ENCODE measurements at places on chromosomes 5 and 9.

DNA sequence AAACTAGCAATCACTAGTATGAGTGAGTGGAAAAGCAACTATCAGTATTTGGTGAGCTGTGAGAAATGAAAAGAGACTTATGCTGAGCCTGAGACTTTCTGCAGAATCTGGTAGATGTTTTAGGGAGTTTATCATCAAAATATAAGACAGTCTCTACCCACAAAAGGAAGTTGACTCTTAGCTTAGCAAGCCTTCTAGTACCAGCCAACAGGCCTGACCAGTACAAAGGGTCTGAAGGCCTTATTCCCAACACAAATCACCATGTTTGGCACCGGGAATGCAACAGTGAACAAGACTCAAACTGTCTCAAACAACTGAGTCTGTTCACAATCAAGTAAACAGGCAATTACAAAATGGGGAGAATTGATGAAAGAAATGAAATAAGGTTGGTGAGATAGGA, 244.4 kb downstream of the CWC27 start:
- no peak for DNase-seq

DNA sequence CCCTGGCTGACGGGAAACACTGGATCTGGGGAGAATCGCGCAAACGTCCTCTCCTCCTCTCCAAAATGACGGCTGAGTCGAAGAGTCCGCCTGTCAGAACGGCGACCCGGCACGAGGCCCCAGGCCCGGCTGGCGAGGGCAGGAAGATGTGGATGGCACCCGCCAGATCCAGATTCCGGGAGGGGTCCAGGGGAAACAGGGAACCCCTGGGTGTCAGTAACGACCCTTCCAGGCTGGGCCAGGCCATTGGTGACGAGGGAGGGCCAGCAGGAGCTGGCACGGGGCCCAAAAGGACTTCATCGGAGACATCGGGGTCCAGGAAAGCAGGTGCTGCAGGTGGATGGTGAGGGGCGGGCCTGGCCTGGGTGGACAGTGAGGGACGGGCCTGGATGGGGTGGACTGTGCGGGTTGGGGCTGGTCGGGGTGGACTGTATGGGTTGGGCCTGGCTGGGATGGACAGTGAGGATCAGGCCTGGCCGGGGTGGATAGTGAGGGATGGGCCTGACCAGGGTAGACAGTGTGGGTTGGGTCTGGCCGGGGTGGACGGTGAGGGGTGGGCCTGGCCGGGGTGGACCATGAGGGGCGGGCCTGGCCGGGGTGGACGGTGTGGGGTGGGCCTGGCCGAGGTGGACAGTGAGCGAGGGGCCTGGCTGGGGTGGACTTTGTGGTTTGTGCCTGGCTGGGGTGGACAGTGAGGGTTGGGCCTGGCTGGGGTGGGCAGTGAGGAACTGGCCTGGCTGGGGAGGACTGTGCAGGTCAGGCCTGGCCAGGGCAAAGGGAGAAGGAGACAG, 14.0 kb downstream of the SLC6A3 start:
- no peak for DNase-seq

GRCh38 chr9:137310189-137311052, 8.3 kb upstream of the NRARP start:
- peak; percentile 69 for DNase-seq

GRCh38 chr5:107555425-107556090, 115.2 kb downstream of the EFNA5 start:
- DNase-seq, result no peak

- DNase-seq, result no peak
These were observed 20.4 kb downstream of the GTF3C4 start for GRCh38 chr9:132690696-132691095.

DNA sequence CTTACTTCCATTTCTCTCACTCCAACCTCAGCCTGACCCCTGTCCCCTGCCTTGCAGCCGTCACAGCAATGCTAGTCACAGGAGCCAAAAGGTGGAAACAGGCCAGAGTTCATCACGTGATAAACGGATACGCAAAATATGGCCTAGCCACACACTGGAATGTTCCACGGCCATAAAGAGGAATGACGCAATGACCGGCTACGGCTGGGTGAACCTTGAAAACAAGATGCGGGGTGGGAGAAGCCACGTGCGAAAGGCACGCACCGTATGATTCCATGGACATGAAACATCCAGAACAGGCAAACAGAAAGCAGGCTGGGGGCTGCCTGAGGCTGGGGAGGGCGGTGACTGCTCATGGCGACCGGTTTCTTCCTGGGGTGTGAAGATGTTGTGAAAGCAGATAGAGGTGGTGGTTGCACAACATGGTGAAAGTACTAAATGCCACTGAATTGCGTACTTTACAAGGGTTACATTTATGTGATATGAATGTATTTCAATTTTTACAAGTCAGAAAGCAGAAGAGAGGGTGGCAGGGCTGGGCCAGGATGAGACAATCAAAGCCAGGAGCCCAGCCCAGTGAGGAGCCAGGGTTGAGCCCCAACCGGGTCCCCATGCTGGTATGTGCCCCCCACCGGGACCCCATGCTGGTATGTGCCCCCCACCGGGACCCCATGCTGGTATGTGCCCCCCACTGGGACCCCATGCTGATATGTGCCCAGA, 117.8 kb upstream of the SARDH start:
- no peak for DNase-seq

- DNase-seq, result peak; percentile 46
These were observed 134.3 kb downstream of the CDH18 start for GRCh38 chr5:19853616-19854240.

DNA sequence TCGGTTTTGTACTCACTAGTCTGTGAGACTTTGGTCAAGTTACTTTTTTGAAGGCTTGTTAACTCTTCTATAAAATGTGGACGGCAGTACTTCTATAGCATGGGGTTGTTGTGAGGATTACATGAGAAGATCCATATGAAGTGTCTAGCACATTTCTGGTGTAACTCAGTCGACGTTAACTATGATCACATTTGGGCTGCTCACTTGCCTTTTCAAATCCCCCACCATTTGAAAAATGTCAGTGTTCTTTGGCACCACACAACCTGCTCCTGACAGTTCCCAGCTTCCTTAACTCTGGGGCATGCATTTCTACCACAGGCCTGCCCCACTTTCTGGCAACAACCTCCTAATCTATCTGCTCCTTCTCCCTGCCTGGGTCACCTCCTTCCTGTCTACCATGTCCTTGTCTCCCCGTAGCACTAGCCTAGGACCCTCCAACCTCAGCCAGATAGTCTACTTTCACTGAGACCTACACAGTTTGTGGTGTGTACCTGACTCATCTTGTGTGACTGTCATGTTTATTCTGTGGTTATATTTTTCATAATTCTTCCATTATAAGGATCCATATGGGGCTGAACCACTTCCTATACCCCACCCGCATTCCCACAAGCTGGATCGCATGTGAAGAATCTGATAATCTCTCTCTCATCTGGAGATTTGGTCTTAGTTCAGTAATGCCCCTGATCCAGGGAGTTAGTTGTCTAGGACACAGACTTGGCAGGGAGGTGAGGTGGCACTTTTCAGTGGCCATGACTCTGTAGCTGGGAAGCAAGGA, 30.2 kb upstream of the BASP1 start:
- DNase-seq, result no peak

DNA sequence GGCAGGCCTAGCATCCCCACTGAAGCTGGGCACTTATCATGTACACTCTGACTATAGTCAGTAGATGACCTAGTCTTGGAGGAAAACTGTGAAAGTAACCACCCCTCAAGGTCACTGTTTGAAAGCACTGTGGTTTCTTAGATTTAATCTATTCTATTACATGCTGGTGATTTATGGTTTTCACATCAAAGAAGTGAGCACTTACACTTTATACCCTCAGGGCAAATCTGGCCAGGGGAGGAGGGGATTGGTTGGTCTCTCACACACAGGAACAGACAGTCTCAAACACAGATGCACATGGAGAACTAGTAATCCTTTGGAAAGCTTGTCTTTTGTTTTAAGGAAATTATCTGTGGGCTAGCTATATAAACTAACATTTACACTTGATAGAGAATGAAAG, 17.9 kb upstream of the SPIN1 start:
- no peak for DNase-seq

DNA sequence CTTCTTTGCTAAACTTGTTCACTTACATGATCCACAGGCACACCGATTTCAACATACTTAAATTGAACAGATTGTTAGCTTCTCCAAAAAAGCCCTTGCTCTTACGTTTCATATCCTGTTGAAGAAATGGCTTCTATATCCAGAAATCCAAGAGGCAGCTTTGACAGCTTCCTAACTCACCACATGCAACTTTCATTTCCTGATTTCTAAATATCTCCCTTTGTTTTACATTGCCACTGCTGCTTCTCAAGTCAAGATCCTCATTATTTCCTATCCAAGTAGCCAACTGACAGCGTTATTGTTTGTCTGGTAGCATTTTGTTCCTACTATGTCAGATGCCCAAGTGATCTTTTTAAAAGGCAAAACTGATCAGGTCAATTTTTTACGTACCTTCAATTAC, 913.2 kb upstream of the TYRP1 start:
- no peak for DNase-seq

DNA sequence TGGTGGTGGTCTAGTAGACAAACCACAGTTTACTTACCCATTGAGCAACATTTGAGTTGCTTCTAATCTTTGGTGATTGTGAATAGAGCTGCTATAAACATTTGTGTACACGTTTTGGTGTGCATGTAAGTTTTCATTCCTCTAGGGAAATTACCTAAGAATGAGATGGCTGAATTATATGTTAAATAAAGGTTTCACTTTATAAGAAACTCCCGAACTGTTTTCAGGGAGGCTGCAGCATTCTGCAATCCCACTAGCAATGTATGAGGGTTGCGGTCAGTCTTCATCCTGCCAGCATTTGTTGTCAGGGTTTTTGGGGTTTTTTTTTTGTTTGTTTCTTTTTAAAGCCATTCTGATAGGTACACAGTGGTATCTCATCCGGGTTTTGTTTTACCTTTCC, 45.7 kb upstream of the PPARGC1B start:
- DNase-seq, result no peak

DNA sequence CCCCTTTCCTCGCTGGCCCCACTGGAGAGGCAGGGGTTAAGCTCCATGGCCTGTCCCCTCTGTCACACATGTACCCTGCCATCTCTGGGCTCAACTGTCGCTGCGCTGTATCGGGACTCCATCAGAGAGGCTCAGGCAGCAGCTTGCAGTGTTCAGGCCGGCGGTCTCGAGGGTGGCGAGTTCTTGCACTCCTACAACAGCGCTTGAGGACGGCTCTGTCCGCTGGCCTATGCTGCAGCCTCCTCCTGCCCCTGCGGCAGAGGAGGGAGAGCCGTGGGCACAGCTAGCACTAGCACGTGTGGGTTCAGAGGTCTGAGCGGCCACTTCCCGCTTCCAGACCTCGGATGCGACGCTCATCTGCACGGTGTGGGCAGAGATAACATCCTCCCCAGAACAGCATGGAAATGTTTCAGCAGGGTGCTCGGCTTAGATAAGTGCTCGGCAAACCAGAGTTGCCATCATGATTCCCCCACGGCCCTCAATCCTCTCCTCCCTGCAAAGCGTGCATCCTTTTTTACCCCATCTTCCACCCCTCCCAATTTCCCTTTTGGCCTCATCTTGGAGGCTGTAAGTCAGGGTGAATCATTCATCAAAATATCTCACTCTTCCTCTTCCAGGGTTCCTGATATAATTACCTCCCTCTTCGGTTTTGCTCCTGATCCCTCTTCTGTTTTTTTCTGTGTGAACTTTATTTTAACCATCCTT, 41.9 kb upstream of the FUBP3 start:
- DNase-seq, result no peak

GRCh38 chr9:20351715-20352114, 270.6 kb downstream of the MLLT3 start:
- DNase-seq, result no peak

- DNase-seq, result no peak
These were observed 29.7 kb upstream of the FAM169A start for GRCh38 chr5:74895906-74896305.

- no peak for DNase-seq
These were observed 75.5 kb upstream of the CDK20 start for GRCh38 chr9:88049677-88050307.

DNA sequence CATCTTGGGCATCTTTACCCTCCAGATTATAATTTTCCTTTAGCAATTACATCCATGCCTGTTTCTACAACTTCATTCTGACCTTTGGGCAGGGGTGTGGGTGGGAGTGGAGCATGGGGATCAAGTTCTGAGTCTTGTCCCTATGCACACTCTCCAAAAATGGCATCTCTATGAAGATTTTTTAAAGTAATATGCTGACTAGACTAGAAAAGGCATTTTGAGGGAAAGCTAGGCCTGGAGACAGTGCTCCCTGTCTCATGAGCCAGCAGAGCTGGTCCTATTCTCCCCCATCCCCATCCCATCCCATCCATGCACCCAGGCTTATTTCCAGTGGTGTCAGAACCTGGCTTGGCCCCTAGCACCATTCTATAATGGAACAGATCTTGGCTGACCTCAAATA, 398.0 kb upstream of the SLC24A2 start:
- DNase-seq, result no peak

DNA sequence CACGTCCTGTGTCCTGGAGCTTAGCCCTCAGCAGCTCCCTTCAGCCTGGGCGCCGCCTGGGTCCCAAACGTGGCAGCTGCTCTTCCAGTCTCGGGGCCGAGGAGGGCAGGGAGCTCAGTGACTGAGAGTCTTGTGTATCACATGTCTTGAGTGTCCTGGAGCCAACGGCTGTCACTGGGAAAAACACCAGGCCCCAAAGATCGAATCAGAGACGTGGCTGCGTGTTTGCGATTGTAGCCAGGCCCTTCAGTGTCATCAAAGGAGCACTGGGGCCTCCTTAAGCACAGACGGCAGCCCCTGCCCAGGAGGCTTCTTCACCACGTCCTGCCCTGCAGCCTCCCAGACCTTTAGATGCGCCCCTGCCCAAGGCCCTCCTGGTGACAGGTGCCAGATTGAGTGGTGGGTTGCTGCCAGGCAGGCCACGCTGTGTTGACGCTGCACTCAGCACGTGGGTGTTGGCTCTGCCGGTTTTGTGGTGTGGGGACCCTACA, 5.7 kb upstream of the EXOC3 start:
- DNase-seq, result no peak

DNA sequence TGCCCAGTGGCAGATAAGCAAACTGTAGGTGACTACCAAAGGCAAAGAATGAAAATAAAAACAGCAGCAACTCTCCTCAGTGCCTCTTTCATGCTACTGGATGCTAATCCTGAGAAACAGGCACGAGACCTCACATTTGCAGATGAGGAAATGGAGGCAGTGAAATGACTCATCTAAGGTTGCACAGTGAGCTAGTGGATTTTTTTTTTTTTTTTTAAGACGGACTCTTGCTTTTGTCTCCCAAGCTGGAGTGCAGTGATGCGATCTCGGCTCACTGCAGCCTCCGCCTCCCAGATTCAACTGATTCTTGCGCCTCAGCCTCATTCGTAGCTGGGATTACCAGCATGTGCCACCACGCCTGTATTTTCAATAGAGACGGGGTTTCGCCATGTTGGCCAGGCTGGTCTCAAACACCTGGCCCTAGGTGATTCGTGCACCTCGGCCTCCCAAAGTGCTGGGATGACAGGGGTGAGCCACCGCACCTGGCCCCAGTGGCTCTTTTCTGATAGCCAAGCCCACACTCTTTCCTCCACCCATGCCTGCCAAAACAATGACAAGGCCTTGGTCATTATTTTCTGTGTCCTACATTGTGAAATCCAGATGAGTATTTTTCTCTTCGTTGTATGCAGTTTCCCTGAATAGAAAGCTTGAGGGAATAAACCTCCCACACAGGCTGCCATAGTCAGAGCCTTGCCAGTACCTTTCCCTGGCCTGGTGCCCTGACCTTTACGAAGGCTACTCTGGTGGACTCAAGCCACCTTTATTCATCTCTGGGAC, 19.2 kb downstream of the DOCK2 start:
- no peak for DNase-seq

Measured in RPMI8226 (cell line).